Thymus (tissue), 14 donors: ENCODE measurements at places on chromosomes 5 and 9.

GRCh38 chr9:18405240-18405639, 68.7 kb upstream of the ADAMTSL1 start:
- DNase-seq: no peak

DNA sequence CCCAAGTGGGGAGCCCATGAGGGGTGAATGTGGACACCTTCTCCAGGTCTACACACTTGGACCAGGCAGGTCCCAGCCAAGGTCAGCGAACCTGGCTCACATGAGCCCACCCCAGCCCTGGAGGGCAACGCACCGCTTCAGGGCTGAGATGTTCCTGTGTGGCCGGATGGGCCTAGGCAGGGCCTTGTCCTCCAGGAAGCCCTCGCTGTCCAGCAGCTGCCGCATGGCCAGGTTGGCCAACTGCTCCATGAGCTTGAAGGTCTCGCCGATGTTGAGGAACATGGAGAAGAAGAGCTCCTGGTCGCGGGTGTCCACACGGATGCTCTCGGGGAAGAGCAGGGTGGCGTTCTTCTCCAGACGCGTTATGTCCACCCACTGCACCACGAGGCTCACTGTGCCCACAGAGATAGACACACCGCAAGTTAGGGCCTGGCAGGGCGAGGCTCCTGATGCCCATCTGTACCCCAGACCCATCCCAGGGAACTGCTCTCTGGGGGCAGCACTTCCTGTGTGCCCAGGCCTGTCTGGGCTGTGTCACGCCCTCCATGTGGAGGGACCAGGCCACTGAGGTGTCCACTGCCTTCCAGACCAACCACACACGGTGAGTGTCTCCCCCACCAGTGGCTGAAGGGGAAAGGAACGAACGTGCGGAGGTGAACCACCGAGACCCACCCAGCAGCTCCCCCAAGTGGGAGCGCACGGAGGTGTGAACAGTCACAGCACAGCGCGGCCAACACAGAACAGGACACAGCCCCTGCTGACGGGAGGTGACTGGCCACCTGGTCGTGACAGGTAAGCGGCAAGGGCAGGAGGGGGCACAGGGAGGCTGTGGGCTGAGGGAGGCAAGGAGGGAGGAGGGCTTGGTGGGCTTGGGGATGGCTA, 14.4 kb downstream of the TBC1D9B start:
- DNase-seq: no peak

- DNase-seq: no peak
These were observed 3.4 kb downstream of the RPL37 start for GRCh38 chr5:40831346-40832210.

DNA sequence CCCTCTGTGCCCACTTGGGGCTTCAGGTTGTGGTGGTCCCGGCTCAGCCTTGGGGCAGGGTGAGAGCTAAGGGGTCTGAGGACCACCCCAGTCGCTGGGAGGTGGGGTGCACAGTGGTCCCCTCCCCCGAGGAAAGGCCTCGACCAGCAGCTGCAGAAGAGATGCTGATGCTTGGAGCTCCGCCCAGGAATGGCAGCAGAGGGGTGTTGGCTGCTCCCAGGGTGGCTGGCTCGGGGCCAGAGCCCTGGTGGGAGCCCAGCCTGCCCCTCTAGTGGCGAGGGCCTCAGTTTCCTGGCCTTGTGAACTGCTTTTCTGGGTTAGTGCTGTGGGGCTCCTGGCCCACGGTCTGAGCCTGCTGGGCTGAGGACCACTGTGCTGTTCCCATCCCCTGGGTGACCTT, 1.2 kb downstream of the DIPK1B start:
- no peak for DNase-seq

- DNase-seq: peak; percentile 15
These were observed 6.5 kb downstream of the ARL14EPL start for GRCh38 chr5:116038817-116039216.
